ENCODE measurements at places on chromosomes 11 and 22. TPM values are rescaled to one million over a fixed set of nuclear protein-coding genes. Genes with fewer than 3 reads are reported as not detected.

The MS4A15 gene
- total RNA-seq = not detected

The FAM227A gene
- 17.2 TPM for total RNA-seq

The THOC5 gene
- 67.0 TPM for total RNA-seq

The MYO7A gene
- total RNA-seq = 1.6 TPM

The C11orf86 gene
- total RNA-seq = not detected

The RTN4RL2 gene
- total RNA-seq = 1.6 TPM

The NPAS4 gene
- total RNA-seq = 2.2 TPM

The PGA3 gene
- total RNA-seq = not detected

The FAM181B gene
- total RNA-seq = 7.8 TPM

The MPPED2 gene
- 137 TPM for total RNA-seq

The C1QTNF6 gene
- total RNA-seq = 8.8 TPM

The CLDN5 gene
- 67.0 TPM for total RNA-seq

The CYTH4 gene
- total RNA-seq = 1.3 TPM

The PANX3 gene
- total RNA-seq = not detected

The ELFN2 gene
- total RNA-seq = 21.9 TPM

The GAL gene
- not detected for total RNA-seq

The SPATA19 gene
- total RNA-seq = not detected

The ZNF214 gene
- total RNA-seq = 17.8 TPM

The PHLDB1 gene
- total RNA-seq = 129 TPM
